ENCODE measurements at places on chromosomes 1 and 21. TPM values are rescaled to one million over a fixed set of nuclear protein-coding genes. Genes with fewer than 3 reads are reported as not detected.

- no peak overlapping the region for H3K27ac ChIP-seq
- H3K4me3 ChIP-seq = no peak overlapping the region
- no peak for DNase-seq
- H3K27me3 ChIP-seq = no peaks in the 10 kb centered on the region
These were observed 37.6 kb downstream of the TFF3 start for GRCh38 chr21:42277593-42277992.

The OR6P1 gene
- not detected for total RNA-seq

The SPATA45 gene
- not detected for total RNA-seq

The CHRM3 gene
- total RNA-seq = 1.5 TPM

DNA sequence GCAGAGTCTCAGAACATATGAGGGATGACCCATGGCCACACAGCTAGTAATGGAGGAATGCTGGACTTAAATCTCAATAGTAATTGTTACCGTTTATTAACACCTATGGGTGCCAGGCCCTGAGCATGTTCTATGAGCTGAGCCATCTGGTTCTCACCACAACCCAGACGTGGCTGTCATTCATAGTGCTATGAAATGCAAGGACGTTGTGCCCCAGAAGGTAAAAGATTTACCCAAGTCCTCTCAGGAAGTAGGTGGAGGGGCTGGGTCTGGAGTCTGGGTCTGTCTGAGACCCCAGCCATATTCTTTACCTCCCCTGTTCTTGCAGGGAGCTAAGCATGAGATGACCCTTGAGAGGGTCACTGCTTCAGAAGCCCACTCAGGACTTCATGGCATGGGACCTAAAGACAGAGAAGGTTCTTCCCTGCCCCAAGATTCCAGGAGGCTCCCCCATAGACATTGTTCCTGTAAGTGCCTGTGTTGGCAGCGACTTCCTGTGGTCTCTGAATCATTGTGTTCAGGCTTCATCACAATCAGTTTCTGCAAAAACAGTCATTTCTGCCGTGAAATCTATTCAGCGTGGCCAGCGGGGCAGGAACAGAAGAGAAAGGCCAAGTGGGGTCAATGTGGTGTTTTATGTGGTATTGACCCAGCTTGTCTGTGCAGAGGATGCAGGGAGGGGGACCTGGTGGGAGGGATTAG is 475.4 kb downstream of the PTPRU start:
- no peaks in the 10 kb centered on the region for H3K27me3 ChIP-seq
- H3K4me3 ChIP-seq = no peak overlapping the region
- DNase-seq = no peak
- peaks cover 28% of the 10 kb centered on the region for H3K4me1 ChIP-seq
- peak overlapping the region; percentile 66 for H3K27ac ChIP-seq
- no peaks in the 10 kb centered on the region for H3K36me3 ChIP-seq

DNA sequence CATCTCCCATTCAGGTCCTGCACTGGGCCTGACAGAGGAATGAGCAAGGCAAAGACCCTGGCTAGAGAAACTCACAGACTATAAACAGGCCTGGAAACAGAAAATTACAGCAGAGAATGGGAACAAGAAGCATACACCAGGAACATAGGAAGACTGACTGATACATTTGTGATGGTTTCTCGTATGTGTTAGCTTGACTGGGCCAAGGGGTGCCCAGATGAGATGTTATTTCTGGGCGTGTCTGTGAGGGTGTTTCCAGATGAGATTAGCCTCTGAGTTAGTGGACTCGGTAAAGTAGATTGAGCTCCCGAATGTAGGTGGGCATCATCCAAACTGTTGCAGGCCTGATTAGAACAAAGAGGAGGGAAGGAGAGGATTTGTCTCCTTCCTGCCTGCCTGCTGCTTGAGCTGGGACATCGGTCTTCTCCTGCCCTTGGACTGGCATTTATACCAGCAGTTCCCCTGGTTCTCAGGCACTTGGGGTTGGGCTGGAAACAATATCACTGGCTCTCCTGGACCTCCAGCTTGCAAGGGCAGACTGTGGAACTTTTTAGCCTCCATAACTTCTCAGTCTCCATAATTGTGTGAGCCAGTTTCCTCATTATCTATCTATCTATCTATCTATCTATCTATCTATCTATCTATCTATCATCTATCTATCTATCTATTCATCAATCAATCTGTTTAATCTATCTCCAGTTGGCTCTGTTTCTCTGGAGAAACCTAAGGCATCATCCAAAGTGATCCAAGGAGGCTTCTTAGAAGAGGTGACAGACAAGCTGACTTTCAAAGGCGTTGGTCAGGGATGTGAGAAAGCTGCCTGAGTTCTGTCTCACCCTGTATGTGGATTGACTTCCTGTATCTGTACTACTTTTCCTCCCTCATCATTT is 9.7 kb upstream of the FOXO6 start:
- H3K4me3 ChIP-seq = no peak overlapping the region
- H3K27ac ChIP-seq = no peak overlapping the region
- H3K4me1 ChIP-seq = peaks cover 5% of the 10 kb centered on the region
- DNase-seq = no peak
- no peaks in the 10 kb centered on the region for H3K27me3 ChIP-seq
- no peaks in the 10 kb centered on the region for H3K36me3 ChIP-seq

DNA sequence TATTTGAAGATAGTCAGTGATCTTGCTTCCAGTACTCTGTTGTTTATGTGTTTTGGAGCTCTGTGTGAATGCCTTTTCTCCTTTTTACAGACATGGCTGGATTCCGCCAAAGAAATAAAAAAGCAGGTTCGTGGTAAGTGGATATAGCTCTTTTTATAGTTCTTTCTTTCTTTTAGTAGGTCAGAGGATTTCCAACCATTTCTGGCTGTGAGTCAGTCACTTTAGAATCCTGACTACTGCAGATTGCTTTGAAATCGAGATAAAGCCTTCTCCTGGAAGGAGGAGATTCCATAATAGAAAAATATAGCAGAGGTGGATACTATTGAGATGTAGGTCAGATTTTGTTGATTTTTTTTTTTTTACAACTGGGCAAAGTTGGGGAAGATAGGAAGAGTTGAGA is 97.4 kb downstream of the EPB41 start:
- H3K4me3 ChIP-seq = no peak overlapping the region
- no peaks in the 10 kb centered on the region for H3K27me3 ChIP-seq
- H3K4me1 ChIP-seq = no peaks in the 10 kb centered on the region
- no peak for DNase-seq

DNA sequence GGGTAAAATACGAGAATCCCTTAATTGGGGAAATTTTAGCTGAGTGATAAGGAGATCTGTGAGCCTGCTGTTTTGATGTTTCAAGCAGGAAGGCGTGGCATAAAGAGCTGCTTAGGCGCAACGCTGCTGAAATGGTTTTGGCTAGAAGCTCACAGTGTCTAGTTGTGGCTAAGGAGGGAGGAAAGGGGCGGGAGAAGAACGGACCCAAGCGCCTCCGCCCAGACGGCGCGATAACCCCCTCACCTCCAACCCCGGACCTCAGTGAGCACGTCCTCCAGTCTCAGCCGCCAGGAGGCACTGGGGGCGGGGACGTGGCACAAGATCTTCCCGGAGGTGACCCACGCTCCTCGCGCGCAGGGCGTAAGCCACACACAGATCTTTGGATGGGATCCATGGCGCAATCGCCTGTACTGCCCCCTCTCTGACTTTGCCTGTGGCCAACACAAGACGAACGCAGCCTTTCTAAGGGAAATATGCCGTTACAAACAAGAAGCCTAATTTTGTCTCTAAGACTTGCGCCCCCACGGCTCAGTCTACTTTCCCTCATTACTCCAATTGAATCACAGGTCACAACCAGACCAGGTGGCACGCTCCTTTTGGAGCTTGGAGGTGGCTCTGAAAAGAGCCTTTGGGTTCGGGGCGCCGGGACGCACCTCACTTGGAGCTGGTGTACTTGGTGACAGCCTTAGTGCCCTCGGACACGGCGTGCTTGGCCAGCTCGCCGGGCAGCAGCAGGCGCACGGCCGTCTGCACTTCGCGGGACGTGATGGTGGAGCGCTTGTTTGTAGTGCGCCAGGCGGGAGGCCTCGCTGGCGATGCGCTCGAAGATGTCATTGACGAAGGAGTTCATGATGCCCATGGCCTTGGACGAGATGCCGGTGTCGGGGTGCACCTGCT is 23.4 kb upstream of the RNF187 start:
- no peak for DNase-seq
- H3K36me3 ChIP-seq = no peaks in the 10 kb centered on the region
- peaks cover 9% of the 10 kb centered on the region for H3K4me1 ChIP-seq
- H3K4me3 ChIP-seq = peak overlapping the region; percentile 50
- H3K27ac ChIP-seq = no peak overlapping the region
- no peaks in the 10 kb centered on the region for H3K27me3 ChIP-seq

GRCh38 chr1:109238382-109238781 is 11.0 kb upstream of the CELSR2 start:
- H3K4me1 ChIP-seq = peaks cover 43% of the 10 kb centered on the region
- no peak overlapping the region for H3K4me3 ChIP-seq
- no peaks in the 10 kb centered on the region for H3K27me3 ChIP-seq
- peaks cover 60% of the 10 kb centered on the region for H3K36me3 ChIP-seq

The NR1I3 gene
- not detected for total RNA-seq

- H3K27me3 ChIP-seq = no peaks in the 10 kb centered on the region
- no peaks in the 10 kb centered on the region for H3K4me1 ChIP-seq
- peaks cover 15% of the 10 kb centered on the region for H3K36me3 ChIP-seq
- no peak for DNase-seq
- no peak overlapping the region for H3K4me3 ChIP-seq
- H3K27ac ChIP-seq = no peak overlapping the region
These were observed 29.3 kb upstream of the SHISA4 start for GRCh38 chr1:201859424-201859823.

The BMP8A gene
- total RNA-seq = 0.13 TPM

The DNASE2B gene
- total RNA-seq = not detected

The DLGAP3 gene
- total RNA-seq = not detected

- no peak within 1 kb of the TSS for H3K4me3 ChIP-seq
- H3K36me3 ChIP-seq = no peaks in the 10 kb centered on the region
- no peaks in the 10 kb centered on the region for H3K27me3 ChIP-seq
- H3K4me1 ChIP-seq = no peaks in the 10 kb centered on the region
- no peak for DNase-seq
These were observed at the start of gene OR2M3 for GRCh38 chr1:248196965-248197364. TSS of gene OR2M3 (plus strand) at chr1:248197265. CDS start at chr1:248203068, 5,803 bp downstream.

The NUDT17 gene
- total RNA-seq = 1.5 TPM

GRCh38 chr1:235567812-235568503 is 63.7 kb upstream of the B3GALNT2 start:
- H3K27ac ChIP-seq = no peak overlapping the region
- no peak overlapping the region for H3K4me3 ChIP-seq
- H3K27me3 ChIP-seq = no peaks in the 10 kb centered on the region
- H3K36me3 ChIP-seq = no peaks in the 10 kb centered on the region
- DNase-seq = no peak
- H3K4me1 ChIP-seq = no peaks in the 10 kb centered on the region

GRCh38 chr1:18643154-18644012 is 12.7 kb downstream of the PAX7 start:
- H3K27ac ChIP-seq = no peak overlapping the region
- H3K4me3 ChIP-seq = peak overlapping the region; percentile 2
- no peaks in the 10 kb centered on the region for H3K36me3 ChIP-seq
- H3K4me1 ChIP-seq = peaks cover 14% of the 10 kb centered on the region
- H3K27me3 ChIP-seq = peaks cover 74% of the 10 kb centered on the region
- no peak for DNase-seq

DNA sequence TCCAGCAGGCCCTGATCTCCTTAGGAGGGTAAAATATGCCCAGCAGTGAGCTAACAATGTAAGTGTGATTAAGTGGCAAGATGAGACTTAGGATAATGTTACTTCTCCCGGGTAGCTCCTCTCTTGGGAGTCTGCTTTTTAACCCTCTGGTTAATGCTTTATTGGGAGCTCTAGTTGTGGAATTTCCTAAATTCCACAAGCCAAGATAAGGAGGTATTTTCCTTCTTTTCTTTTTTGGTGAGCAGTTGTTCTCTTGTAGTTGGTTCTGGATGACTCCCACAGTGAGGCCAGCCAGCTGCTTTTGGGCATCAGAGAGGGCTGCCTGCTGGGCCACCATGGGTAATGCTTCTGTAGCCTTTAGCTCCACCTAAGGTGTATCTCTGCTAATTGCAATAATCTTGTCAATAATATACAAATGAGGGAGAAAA is 19.3 kb downstream of the C1orf52 start:
- no peaks in the 10 kb centered on the region for H3K36me3 ChIP-seq
- H3K27me3 ChIP-seq = no peaks in the 10 kb centered on the region
- H3K27ac ChIP-seq = no peak overlapping the region

DNA sequence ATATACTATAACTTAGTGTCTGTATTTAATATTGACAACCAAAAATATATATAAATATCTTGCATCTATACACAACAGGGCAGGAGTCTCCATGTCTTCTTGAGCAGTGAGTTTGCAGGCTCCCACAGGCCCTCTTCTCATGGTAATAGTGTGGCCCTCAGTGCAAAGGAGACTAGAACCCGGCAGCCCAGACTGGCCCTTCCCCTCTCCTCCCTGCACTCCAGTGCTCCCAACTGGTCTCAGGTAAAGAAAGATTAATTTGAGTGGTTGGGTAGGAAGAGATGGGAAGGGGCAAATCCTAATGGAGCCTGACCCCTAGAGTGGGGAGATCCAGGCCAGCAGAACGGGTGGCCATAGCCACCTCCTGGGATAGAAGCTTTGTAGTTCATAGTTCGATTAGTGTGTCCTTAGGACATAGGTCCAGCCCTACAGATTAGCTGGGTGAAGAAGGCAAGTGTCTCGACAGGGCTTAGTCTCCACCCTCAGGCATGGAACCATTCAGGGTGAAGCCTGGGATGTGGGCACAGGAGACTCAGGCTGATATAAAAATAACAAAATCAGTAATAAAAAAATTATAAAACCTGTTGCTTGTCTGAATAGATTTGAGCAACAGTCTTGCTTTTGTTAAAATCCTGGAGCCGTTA is 32.3 kb downstream of the SLC2A1 start:
- H3K4me3 ChIP-seq = no peak overlapping the region
- DNase-seq = no peak

GRCh38 chr1:96387785-96388184 is 333.8 kb upstream of the PTBP2 start:
- H3K4me1 ChIP-seq = no peaks in the 10 kb centered on the region
- no peaks in the 10 kb centered on the region for H3K36me3 ChIP-seq
- DNase-seq = no peak
- H3K27ac ChIP-seq = no peak overlapping the region
- H3K27me3 ChIP-seq = no peaks in the 10 kb centered on the region

DNA sequence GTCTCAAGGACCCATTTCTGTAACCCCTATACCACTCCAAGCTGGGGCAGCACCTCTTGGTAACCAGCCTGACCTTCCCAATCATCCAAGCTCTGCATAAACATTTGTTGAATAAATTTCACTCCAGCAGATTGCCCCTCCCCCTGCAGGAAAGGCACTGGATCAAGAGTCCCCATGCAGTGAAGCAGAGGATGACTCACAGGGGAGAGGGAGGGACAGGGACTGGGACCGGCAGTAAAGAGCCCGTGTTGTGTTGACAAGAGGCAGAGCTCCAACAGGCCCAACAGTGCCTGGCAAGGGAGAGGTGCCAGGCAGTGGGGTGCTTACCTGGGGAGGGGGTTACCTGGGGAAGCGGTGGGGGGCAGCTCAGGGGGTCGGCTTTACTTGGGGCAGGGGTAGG is 32.3 kb downstream of the SLC9A1 start:
- no peak for DNase-seq
- peaks cover 82% of the 10 kb centered on the region for H3K4me1 ChIP-seq
- peak overlapping the region; percentile 81 for H3K27ac ChIP-seq
- no peak overlapping the region for H3K4me3 ChIP-seq
- H3K27me3 ChIP-seq = no peaks in the 10 kb centered on the region

Measured in esophagus squamous epithelium (tissue), 5 donors.